H9 (cell line): ENCODE measurements at places on chromosomes 1 and 21. TPM values are rescaled to one million over a fixed set of nuclear protein-coding genes. Genes with fewer than 3 reads are reported as not detected.

DNA sequence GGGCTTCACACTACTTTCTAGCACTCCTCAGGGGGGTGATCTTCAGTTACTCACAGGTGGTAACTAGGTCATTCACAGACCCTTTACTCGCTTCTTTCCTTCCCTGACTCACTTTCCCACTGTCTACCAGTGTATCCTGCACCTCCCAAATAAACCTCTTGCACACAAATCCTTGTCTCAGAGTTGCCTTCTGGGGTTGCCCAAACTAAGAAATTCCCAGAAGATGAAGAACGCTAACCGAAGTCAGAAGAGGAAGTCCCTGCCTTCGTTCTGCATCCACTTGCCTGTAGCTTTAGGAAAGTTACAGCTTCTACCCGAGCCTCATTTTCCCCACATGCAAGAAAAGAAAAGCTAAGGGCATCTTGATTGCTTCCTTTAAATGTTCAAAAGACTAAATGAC, 11.9 kb upstream of the PADI4 start:
- H3K27ac ChIP-seq = no peak overlapping the region
- H3K4me1 ChIP-seq = no peaks in the 10 kb centered on the region
- no peak overlapping the region for H3K4me3 ChIP-seq
- no peaks in the 10 kb centered on the region for H3K36me3 ChIP-seq
- H3K27me3 ChIP-seq = no peaks in the 10 kb centered on the region
- no peak for DNase-seq

GRCh38 chr1:30321996-30322858, 401.2 kb downstream of the MATN1 start:
- H3K27ac ChIP-seq = no peak overlapping the region
- DNase-seq = peak; percentile 18
- H3K4me3 ChIP-seq = no peak overlapping the region
- no peaks in the 10 kb centered on the region for H3K4me1 ChIP-seq
- no peaks in the 10 kb centered on the region for H3K27me3 ChIP-seq
- H3K36me3 ChIP-seq = no peaks in the 10 kb centered on the region

- H3K36me3 ChIP-seq = no peaks in the 10 kb centered on the region
- no peak for DNase-seq
- H3K27ac ChIP-seq = no peak overlapping the region
- H3K4me3 ChIP-seq = no peak overlapping the region
- H3K4me1 ChIP-seq = no peaks in the 10 kb centered on the region; the same call in 1 of the 2 replicates
- H3K27me3 ChIP-seq = no peaks in the 10 kb centered on the region
Observed at GRCh38 chr21:35615325-35615724, 445.0 kb downstream of the SETD4 start.

DNA sequence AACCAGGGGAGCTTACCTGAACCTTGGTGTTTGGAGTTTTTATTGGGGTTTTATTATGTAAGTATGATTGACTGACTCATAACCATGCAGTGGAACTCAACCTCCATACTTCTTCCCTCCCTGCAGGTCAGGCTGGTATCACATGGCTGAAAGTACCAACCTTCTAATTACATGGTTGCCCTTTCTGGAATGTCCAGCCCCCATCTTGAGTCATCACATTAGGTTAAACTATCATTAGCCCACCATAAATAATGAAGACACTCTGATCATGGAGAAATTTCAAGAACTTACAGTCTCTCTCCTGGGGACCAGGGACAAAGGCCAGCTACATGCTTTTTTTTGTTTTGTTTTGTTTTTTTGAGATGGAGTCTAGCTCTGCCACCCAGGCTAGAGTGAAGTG, 19.2 kb upstream of the DPH5 start:
- H3K27ac ChIP-seq = no peak overlapping the region
- no peaks in the 10 kb centered on the region for H3K4me1 ChIP-seq
- H3K4me3 ChIP-seq = no peak overlapping the region
- DNase-seq = no peak
- H3K36me3 ChIP-seq = peaks cover 18% of the 10 kb centered on the region
- H3K27me3 ChIP-seq = no peaks in the 10 kb centered on the region

- H3K36me3 ChIP-seq = no peaks in the 10 kb centered on the region
- no peaks in the 10 kb centered on the region for H3K27me3 ChIP-seq
- no peak overlapping the region for H3K4me3 ChIP-seq
- no peak overlapping the region for H3K27ac ChIP-seq
- DNase-seq = no peak
Observed at GRCh38 chr1:197472141-197472540, 204.1 kb downstream of the CRB1 start.

DNA sequence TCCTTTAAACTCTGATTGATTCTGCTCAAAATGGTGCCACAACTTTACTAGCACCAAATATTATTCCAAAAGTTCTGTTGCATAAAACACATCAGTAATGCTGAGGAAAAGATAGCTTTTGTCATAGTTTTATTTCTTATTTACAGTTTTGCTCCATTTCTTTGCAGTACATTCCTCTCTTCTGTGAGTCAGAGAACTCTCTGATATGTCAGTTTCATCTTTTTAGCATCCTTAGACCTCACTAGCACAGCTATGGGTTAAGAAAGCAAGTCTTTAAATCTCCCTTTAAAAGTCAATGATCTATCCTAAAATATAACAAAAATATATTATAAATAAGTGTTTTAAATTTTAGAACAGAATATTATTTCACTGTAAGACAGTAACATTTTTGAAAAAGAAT, 356.6 kb upstream of the SNX7 start:
- H3K36me3 ChIP-seq = no peaks in the 10 kb centered on the region
- no peaks in the 10 kb centered on the region for H3K27me3 ChIP-seq

DNA sequence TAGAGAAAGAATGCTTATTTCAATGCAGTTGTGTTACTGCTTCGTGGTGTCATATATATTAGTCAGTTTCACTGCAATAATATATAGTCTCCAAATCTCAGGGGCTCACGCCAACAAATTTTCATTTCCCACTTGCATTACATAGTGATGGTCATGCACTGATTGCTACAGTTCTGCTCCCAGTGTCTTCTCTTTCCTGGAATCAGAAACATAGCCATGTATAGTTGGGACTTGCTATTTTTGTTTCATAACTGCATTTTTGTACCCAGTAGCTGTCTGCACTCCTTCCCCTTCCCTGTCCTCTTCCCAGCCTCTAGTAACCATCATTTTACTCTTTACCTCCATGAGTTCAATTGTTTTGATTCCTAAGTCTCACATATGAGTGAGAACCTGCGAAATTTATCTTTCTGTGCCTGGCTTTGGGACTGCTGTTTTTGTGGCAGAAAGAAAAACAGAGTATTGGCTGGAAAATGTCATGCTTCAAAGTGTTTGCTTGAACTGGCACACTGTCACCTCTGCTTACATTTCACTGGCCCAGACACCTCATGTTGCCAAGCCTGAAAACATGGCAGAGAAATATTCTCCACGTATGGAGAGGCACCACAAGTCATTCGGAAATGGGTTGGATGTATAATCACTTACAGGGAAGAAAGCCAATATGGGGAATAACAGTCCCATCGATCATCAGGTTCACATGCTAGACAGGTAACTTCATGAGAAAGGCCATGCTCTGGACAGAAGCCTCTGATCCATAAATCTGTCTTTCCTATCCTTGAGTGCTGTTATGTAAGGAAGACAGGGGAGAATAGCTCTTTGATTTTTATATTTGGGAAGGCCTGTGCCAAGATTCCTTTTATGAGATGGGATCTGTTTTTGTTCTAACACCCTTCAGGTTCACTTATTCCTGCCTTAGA, 60.4 kb upstream of the BACH1 start:
- no peaks in the 10 kb centered on the region for H3K27me3 ChIP-seq
- no peaks in the 10 kb centered on the region for H3K36me3 ChIP-seq
- no peak overlapping the region for H3K27ac ChIP-seq
- no peaks in the 10 kb centered on the region for H3K4me1 ChIP-seq

DNA sequence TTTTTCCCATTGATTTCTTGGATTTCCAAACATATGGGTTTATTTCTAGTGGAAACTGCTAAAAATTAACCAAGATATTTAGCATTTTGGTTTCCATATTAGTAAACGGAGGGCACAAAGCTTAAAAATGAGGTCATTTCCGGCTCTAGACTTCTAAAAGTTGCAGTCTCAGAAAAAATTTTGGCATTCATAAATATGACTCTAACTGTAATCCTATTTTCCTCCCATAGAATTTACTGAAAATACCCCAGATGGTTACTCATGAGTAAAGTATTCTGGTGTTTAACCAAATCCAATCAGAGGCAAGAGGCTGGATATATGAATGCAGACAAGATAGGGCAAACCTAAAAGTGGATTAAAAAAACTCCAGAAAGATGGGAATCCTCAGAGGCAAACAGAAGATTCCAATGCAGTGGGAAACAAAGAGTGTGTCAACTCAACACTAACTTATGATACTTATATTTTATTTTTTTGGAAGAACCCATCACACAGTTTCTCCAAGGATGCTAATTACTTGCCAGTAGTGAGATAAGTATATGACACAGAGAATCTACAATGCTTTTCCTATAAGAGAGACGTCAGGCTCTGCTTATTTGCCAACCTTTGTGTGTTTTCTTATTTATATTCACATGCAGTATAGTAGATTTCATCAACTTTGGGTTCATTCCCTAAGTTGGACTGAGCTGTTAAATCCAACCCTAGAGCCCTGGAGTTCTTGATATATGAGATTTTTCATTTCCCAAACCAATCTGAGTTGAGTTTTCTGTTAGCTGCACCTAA, 90.1 kb upstream of the BCL10 start:
- H3K27me3 ChIP-seq = no peaks in the 10 kb centered on the region
- no peak overlapping the region for H3K4me3 ChIP-seq

ETV3L gene
- total RNA-seq = 0.75 and 0.96 TPM in 2 replicates

GRCh38 chr1:63849149-63849548, 75.3 kb downstream of the ROR1 start:
- no peak overlapping the region for H3K4me3 ChIP-seq
- H3K36me3 ChIP-seq = no peaks in the 10 kb centered on the region; the same call in 1 of the 2 replicates
- no peak overlapping the region for H3K27ac ChIP-seq
- no peaks in the 10 kb centered on the region for H3K27me3 ChIP-seq

DNA sequence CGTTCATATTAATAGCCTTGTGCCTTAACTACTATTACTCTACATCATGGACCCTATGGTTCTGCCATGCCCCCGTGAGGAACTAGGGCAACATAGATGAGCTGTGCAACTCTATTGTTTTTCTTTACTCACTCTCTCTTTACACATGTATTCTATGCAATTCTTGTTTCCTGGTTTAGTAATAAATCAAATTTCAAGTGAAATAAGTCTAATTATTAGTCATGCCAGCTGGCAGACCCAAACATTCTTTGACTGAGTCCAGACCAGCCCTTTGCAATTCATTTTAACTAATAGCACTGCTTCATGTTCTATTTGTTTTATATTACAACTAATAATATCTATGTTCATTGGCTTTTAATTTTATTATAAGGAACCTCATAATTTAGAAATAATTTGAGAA, 789.3 kb upstream of the ADAMTS5 start:
- no peak overlapping the region for H3K4me3 ChIP-seq
- H3K27me3 ChIP-seq = no peaks in the 10 kb centered on the region
- H3K36me3 ChIP-seq = peaks cover 14% of the 10 kb centered on the region
- H3K4me1 ChIP-seq = no peaks in the 10 kb centered on the region
- H3K27ac ChIP-seq = no peak overlapping the region

SLC35E2B gene
- 39.6 and 41.7 TPM in 2 replicates for total RNA-seq

DNA sequence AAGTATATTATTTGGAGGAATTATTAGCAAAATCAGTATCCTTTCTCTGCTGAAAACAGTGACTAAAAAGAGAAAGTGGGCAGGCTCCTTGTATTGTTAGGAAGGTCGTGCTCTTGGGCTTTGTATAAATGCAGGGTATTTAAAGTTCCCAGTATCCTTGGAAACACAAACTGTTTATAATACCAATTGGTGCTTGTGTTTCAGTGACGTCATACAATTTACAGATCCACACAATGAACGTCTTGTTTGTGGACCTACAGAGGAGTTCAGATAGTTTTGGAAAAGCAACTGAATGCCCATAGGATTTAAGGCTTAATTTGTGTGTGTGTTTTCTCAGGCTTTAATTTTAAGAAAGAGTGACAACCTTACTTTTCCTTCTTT, 168.2 kb downstream of the RASAL2 start:
- no peak overlapping the region for H3K27ac ChIP-seq
- H3K4me1 ChIP-seq = peaks cover 2% of the 10 kb centered on the region; the same call in 1 of the 2 replicates
- DNase-seq = no peak

DNA sequence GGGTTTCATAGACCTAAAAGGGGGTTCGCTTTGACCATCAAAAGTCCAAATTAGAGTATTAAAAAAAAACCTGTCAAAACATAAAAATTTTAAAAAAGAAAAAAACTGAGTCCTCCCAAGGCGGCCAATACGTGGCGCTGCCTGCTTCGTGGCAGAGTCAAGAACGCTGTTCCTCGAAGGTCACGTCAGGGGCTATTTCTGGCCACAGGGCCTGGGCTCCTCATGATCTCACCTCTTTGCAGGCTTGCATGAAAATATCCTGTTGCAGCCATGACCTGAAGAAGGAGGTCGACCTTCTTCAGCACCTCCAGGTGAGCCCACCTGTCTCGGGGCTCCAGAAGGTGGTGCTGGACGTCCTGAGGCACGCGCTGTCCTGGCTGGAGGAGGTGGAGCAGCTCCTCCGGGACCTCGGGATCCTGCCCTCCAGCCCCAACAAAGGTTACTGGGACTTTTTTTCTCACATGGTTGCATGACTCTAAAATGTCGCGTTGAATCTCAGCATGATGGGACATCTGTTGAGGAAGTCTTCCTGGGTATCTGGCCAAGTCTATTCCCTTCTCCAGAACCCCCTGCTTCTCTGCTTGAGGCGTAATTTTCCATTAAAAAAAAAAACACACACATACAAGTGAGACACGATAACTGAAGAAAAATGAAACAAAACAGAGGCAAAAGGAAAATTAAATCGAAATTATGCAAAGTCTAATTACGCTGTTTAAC, 80.4 kb upstream of the EFHD2 start:
- no peak overlapping the region for H3K27ac ChIP-seq
- H3K36me3 ChIP-seq = no peaks in the 10 kb centered on the region
- no peak overlapping the region for H3K4me3 ChIP-seq
- no peaks in the 10 kb centered on the region; the same call in 1 of the 2 replicates for H3K27me3 ChIP-seq
- peaks cover 7% of the 10 kb centered on the region; the same call in 1 of the 2 replicates for H3K4me1 ChIP-seq

CD1D gene
- total RNA-seq = 0.98 and 1.3 TPM in 2 replicates

DNA sequence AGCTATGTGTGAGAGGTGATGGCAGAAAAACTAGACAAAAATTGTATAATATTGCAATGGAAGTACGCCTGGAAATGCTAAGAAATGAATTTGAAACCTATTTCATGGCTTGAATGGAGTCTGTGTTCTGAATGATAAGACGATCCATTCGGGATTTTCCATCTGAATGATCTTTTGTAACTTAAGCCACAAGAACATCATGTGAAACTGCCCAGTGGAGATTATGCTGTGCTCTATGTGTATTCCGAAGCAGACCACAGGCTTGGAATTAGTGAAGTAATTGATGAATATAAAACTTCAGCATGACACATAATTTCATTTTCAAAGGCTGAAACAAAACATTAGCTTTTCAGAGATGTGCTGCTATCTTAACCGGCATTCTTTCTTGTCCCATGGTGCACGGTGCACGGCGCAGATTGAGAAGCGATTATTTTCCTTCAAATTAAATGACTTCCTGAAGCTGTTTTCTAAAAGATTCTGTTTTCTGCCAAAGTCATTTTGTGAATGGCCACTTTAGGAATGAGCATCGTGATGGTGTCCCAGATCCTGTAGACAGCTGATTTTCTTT, 652.9 kb downstream of the PLA2G4A start:
- peaks cover 4% of the 10 kb centered on the region; the same call in 1 of the 2 replicates for H3K36me3 ChIP-seq
- no peak for DNase-seq
- no peak overlapping the region for H3K27ac ChIP-seq
- H3K4me3 ChIP-seq = no peak overlapping the region
